ENCODE measurements at places on chromosomes 5 and 9. TPM values are rescaled to one million over a fixed set of nuclear protein-coding genes. Genes with fewer than 3 reads are reported as not detected.

Gene SEMA6A
- total RNA-seq: 0.23 TPM

GRCh38 chr5:18433336-18433735, 799.1 kb downstream of the TAF11L14 start:
- DNase-seq: no peak
- no peak overlapping the region for H3K4me3 ChIP-seq
- no peaks in the 10 kb centered on the region for H3K4me1 ChIP-seq
- H3K36me3 ChIP-seq: no peaks in the 10 kb centered on the region
- no peak overlapping the region for H3K27ac ChIP-seq

DNA sequence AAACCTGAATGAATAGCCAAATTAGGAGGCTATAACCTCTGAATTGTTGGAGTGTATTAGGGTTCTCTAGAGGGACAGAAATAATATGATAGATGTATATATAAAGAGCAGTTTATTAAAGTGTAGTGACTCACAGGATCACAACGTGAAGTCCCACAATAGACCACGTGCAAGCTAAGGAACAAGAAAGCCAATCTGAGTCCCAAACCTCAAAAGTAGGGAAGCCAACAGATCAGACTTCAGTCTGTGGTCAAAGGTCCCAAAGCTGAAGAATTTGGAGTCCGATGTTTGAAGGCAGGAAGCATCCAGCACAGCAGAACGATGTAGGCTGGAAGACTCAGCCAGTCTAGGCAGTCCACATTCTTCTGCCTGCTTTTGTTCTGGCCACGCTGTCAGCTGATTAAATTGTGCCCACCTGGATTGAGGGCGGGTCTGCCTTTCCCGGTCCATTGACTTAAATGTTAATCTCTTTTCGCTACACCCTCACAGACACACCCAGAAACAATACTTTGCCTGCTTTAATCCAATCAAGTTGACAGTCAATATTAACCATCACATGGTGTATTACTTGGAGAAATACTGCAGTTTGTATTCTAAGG, 550.6 kb downstream of the CDH10 start:
- no peak overlapping the region for H3K4me3 ChIP-seq
- no peak overlapping the region for H3K27ac ChIP-seq
- no peaks in the 10 kb centered on the region for H3K4me1 ChIP-seq
- no peak for DNase-seq

GRCh38 chr5:97836816-97837215, 653.8 kb upstream of the RIOK2 start:
- H3K4me3 ChIP-seq: no peak overlapping the region
- H3K4me1 ChIP-seq: peaks cover 6% of the 10 kb centered on the region
- no peak overlapping the region for H3K27ac ChIP-seq
- H3K36me3 ChIP-seq: no peaks in the 10 kb centered on the region
- H3K27me3 ChIP-seq: no peaks in the 10 kb centered on the region

GRCh38 chr5:154734370-154735248, 20.6 kb upstream of the LARP1 start:
- no peak for DNase-seq
- H3K4me1 ChIP-seq: no peaks in the 10 kb centered on the region
- no peak overlapping the region for H3K27ac ChIP-seq
- peaks cover 9% of the 10 kb centered on the region for H3K27me3 ChIP-seq

DNA sequence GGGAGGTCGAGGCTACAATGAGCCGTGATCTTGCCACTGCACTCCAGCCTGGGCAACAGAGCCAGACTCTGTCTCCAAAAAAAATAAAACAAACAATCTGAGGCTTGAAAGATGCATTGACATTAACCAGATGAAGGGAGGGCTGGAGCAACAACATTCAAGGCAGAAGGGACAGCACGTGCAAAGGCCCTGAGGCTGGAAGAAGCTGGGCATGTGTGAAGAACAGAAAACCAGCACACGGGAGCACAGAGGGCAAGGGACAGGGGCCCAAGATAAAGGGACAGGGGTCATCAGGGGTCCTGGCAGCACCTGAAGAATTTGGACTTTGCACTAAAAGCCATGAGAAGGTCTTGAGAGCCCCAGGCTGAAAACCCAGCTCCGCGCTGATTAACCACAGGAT, 3.3 kb downstream of the PTGES start:
- H3K4me1 ChIP-seq: peaks cover 11% of the 10 kb centered on the region
- no peak overlapping the region for H3K27ac ChIP-seq
- no peak overlapping the region for H3K4me3 ChIP-seq
- DNase-seq: no peak

- no peak for DNase-seq
- peaks cover 56% of the 10 kb centered on the region for H3K36me3 ChIP-seq
- no peak overlapping the region for H3K4me3 ChIP-seq
- peaks cover 48% of the 10 kb centered on the region for H3K4me1 ChIP-seq
- peak overlapping the region; percentile 73 for H3K27ac ChIP-seq
Measured at GRCh38 chr5:177433658-177434217, 7.3 kb downstream of the GRK6 start.

Gene MEF2C
- total RNA-seq: 0.47 TPM

GRCh38 chr9:32413424-32413823, 29.0 kb downstream of the ACO1 start:
- H3K4me3 ChIP-seq: no peak overlapping the region
- H3K36me3 ChIP-seq: peaks cover 12% of the 10 kb centered on the region
- H3K4me1 ChIP-seq: no peaks in the 10 kb centered on the region
- no peaks in the 10 kb centered on the region for H3K27me3 ChIP-seq

- DNase-seq: no peak
- peaks cover 5% of the 10 kb centered on the region for H3K36me3 ChIP-seq
- peaks cover 71% of the 10 kb centered on the region for H3K4me1 ChIP-seq
- H3K4me3 ChIP-seq: peak overlapping the region; percentile 35
- peak overlapping the region; percentile 96 for H3K27ac ChIP-seq
Measured at GRCh38 chr9:91177661-91178280, 183.9 kb downstream of the AUH start.

DNA sequence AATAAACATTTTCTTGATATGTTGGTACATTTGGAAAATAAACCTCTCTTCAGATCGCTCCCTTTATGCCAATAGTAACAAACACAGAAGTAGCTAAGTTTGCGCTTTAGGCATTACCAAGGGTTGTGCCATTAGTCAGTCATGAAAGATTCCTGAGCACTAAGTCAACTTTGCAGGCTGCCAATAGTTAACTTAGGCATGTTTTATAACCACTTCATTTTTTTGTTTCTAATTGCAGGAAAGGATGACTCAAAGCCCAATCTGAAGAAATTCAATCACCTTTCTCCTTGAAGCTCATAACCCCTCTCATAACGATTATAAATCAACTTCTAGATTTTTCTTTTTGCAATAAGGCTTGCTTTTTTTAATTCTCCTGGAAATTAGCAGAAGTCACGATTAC, 517.0 kb downstream of the AGTPBP1 start:
- H3K4me1 ChIP-seq: no peaks in the 10 kb centered on the region
- no peak for DNase-seq
- H3K27ac ChIP-seq: no peak overlapping the region
- H3K36me3 ChIP-seq: no peaks in the 10 kb centered on the region
- H3K27me3 ChIP-seq: no peaks in the 10 kb centered on the region
- H3K4me3 ChIP-seq: no peak overlapping the region

- no peak overlapping the region for H3K4me3 ChIP-seq
- H3K27me3 ChIP-seq: peaks cover 3% of the 10 kb centered on the region
- no peaks in the 10 kb centered on the region for H3K4me1 ChIP-seq
Measured at GRCh38 chr5:53785924-53786323, 225.5 kb downstream of the NDUFS4 start.

DNA sequence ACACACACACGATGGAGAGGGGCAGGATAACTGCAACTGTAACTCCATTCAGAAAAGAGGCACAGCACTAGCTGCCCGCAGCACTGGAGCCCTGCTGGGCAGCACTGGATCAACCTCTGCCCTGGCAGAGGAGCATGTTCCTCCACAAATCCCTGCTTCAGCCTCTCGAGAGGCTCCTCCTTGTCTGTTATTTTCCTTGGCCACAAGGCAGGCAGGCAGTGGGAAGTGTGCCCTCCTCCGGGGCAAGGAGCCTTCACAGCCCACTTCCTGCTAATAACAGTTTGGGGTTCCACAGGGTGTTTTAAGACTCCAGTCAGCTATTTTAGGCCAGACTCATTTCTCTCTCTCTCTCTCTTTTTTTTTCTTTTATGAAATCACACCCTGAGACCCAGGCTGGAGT, 11.8 kb downstream of the FXN start:
- no peak overlapping the region for H3K27ac ChIP-seq
- no peaks in the 10 kb centered on the region for H3K27me3 ChIP-seq
- DNase-seq: no peak
- no peak overlapping the region for H3K4me3 ChIP-seq

DNA sequence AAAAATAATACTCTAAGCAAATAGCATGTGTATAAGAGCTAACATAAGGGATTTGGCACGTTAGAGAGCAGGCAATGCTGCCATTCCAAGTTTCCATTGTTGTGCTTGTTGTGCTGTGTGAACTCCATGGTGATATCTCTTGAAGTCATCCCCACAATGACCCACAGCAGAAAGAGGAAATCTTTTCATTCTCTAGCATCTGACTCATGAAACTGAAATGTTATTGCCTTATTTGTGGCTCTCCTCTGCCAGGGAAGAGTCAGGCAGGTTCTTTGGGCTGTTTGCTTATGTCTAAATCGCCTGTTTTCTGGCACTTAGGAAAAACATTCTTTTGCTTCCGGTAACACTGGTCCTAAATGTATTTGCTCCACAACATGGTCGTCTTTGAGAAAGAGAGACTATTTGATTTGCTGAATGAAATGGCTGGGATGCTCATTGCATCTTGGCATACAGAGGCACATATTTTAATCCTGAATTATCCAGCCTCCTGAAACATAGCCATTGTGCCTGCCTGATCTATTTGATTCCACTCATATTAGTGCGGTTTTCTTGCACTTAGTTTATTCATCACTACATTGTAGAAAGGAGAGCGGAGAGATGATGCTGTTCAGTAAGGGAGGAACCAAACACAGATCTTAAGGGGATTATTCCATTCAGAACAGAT, 188.8 kb downstream of the CSNK1G3 start:
- no peak overlapping the region for H3K27ac ChIP-seq
- H3K4me3 ChIP-seq: no peak overlapping the region
- H3K36me3 ChIP-seq: no peaks in the 10 kb centered on the region
- H3K27me3 ChIP-seq: no peaks in the 10 kb centered on the region
- H3K4me1 ChIP-seq: no peaks in the 10 kb centered on the region
- DNase-seq: no peak

Gene MARCHF3
- total RNA-seq: 5.9 TPM

Gene CDH10
- not detected for total RNA-seq

- H3K27ac ChIP-seq: peak overlapping the region; percentile 2
- no peaks in the 10 kb centered on the region for H3K36me3 ChIP-seq
Measured at GRCh38 chr9:19925674-19926503, 137.1 kb upstream of the SLC24A2 start.

Gene LRRTM2
- total RNA-seq: 0.12 TPM

GRCh38 chr9:26334706-26335105, 557.9 kb downstream of the CAAP1 start:
- DNase-seq: no peak
- H3K27ac ChIP-seq: no peak overlapping the region
- H3K27me3 ChIP-seq: no peaks in the 10 kb centered on the region

DNA sequence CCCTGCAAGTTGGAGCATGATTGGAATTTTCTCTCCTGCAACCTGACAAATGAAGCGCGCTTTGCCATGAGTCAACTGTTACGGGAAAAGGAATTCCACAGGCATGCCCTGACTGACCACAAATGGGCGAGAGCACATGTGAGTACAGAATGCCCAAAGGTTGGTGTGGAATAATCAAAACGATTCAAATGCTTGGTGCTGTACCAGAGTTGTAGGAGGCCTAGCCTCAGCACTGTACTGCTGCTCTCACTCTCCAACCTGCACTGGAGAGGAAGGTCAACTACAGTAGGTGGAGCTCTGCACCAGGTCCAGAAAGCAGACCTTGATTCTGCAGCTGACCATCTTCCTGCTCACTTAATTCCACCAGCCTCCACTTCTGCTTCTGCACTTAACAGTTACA, 406.9 kb upstream of the ACTBL2 start:
- H3K4me3 ChIP-seq: no peak overlapping the region
- H3K4me1 ChIP-seq: no peaks in the 10 kb centered on the region
- no peak overlapping the region for H3K27ac ChIP-seq
- peaks cover 6% of the 10 kb centered on the region for H3K27me3 ChIP-seq
- no peaks in the 10 kb centered on the region for H3K36me3 ChIP-seq

GRCh38 chr9:71329873-71330272, 208.5 kb upstream of the TRPM3 start:
- DNase-seq: no peak
- no peaks in the 10 kb centered on the region for H3K4me1 ChIP-seq
- no peaks in the 10 kb centered on the region for H3K27me3 ChIP-seq
- H3K4me3 ChIP-seq: no peak overlapping the region

DNA sequence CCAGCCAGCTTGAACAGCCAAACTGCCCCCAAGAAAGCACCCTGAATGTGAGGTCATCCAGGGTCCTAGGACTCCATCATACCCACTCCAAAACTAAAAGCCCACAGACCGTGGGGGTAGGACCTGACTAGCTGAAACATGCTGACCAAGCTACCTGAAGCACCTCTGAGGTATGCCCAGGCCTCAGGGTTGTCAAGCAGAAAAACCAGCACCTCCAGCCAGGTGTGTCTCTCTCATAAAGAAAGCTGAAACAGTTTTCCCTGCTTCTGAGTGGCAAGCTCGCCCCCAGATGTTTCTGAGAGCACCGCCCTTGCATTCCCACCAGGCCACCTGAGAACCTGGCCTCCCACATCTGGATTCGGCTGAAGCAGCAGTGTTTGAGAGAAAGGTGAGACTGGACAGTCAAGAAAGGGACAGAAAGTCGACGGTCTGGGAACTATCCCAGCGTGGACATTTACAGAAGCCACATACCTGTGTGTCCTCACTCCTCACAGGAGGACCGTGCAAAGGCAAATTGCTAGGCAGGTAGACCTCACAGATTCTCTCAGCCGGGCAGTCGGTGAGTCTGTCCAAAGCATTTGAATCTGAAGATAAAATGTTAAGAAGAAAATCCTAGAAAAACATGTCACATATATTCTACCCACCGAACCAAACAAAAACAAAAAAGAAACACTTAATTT, 155.6 kb upstream of the RASEF start:
- no peaks in the 10 kb centered on the region for H3K36me3 ChIP-seq
- peak overlapping the region; percentile 44 for H3K4me3 ChIP-seq
- peaks cover 20% of the 10 kb centered on the region for H3K27me3 ChIP-seq
- no peak overlapping the region for H3K27ac ChIP-seq
- H3K4me1 ChIP-seq: peaks cover 7% of the 10 kb centered on the region

GRCh38 chr9:85117831-85118230, 448.3 kb downstream of the NTRK2 start:
- H3K36me3 ChIP-seq: no peaks in the 10 kb centered on the region
- no peak for DNase-seq
- H3K4me1 ChIP-seq: no peaks in the 10 kb centered on the region
- H3K4me3 ChIP-seq: no peak overlapping the region
- H3K27me3 ChIP-seq: no peaks in the 10 kb centered on the region

Gene ZNG1A
- total RNA-seq: 26.8 TPM

DNA sequence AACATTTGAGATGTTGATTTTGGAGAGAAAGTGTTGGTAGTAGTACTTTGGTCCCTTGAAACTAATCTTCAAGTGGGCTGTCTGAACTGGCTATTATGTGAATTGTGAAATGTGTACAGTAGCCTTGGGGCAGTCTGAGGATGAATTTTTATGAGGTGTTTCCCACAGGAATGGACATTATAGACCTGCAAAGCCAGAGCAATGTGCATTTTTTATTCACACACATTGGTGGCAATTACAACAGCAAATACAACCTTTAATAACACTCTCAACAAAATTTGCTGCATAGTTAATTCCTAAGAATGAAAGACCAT, 147.0 kb downstream of the PAM start:
- H3K27me3 ChIP-seq: no peaks in the 10 kb centered on the region
- no peak overlapping the region for H3K4me3 ChIP-seq
- H3K4me1 ChIP-seq: peaks cover 5% of the 10 kb centered on the region

Measured in activated T-helper 1 cell treated with anti-CD3 and anti-CD28 coated beads, Interleukin-12 subunit alpha, Interleukin-12 subunit beta, Interleukin-2, Interleukin-4 antibody, amounts not matched to agents 30 ng/mL and 10 ng/mL and 1 ng/mL, durations not matched to agents 14 hours and 24 hours and 36 hours (primary cell).